T-helper 2 cell treated with Interferon-gamma antibody and Interleukin-4, amounts not matched to agents 5 μg/mL and 100 μg/mL, for 36 hours (primary cell): ENCODE measurements at places on chromosomes 4 and X.

- no peak for DNase-seq
Measured at GRCh38 chr4:149322203-149322602, 493.4 kb downstream of the IQCM start.

DNA sequence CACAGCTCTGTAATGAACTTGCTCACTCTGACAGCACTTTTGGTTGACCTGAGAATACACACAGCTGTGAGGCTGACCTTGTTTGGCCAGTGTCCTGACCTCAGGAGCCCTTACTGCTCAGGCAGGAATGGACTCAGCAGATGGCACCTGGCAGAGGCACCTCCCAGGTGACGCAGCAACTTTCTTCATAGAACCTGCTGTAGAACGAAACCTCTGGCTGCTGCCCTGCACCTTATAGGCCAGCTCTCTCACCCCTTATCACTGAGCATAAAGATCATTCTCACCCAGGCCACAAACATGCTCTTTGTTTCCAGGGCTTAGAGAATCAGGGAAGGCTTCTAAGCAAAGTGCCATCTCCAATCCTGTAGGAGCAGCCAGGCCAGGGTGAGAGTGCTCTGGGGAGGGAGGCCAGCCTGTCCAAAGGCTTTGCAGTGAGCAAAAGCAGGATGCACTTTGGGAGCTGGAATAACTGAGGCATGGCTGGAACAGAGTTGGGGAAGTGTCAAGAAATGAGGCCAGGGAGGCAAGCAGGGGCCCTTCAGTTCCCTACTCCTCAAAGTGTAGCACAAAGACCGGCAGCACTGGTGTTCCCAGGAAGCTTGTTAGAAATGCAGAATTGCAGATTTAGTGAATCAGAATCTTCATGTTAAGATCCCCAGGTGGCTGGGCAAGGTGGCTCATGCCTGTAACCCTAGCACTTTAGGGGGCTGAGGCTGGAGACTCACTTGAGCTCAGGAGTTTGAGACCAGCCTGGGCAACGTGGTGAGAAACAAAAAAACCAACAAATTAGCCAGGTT lies 13.3 kb upstream of the CENPU start:
- no peak for DNase-seq

- DNase-seq = no peak
Measured at GRCh38 chr4:183618681-183619080, 40.3 kb downstream of the RWDD4 start.

- DNase-seq = no peak
Measured at GRCh38 chr4:161926033-161926828, 237.6 kb downstream of the FSTL5 start.

DNA sequence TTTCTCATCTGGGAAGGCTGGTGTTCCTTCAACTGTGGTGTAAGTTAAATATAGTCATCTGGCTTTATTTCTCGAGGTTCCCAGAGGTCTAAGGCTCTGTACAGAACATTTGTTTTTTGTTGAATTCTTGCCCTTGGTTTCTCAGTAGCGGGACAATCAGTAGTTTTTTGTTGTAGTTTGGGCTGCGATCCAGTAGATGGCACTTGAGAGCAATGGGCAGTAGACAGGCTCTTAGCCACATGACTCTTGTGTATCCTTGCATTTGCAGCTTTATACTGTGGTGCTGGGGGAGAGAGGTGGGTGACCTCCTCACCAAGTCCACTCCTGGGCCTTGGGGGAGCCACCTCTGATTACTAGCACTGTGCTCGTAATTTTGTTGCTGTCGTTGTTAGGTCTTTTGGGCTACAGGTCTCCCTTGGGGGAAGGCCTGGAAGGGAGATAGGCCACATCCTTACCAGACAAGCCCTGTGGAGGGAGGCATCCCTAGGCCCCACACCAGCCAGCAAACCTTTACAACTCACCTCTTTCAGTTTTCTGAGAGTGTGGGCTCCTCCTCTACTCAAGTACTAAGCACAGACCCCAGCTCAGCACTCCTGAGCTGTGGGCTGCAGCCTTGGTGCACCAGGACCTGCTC lies 8.1 kb downstream of the ETDB start:
- DNase-seq = peak; percentile 15

- DNase-seq = no peak
Measured at GRCh38 chr4:33577791-33578190, 2666.5 kb downstream of the ARAP2 start.

- DNase-seq = no peak
Measured at GRCh38 chr4:148434075-148434773, 8.0 kb downstream of the NR3C2 start.

DNA sequence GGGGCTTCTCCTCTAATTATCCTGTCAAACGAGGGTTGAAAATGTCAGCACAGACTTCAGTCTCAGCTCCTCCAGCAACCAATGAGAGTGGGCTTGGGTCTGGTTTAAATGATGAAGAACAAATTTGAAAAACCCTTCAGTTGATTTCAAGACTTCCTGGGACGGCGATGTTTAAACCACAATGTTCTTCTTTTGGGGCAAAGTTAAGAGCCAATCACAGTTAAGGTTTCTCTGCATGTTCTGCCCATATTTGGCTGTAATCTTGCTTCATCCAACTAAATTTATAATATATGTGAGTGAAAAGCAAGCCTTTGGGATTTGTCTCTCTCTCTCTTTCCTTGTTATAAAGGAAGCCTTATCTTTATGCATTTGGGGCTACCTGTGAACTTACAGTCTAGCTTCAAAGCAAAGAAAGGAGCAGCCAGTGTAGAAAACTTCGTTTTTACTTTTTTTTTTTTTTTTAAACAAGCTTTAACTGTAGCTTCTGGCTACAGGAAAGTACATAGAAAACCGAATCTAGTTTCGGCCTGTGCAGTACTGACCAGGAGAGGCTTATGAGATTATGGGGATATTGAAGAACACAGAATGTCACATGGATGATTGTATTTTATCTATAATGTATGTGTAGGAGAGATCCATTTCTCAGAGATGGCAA lies 46.8 kb upstream of the FAM9C start:
- peak; percentile 33 for DNase-seq

- DNase-seq = no peak
Measured at GRCh38 chr4:172945611-172946010, 223.0 kb upstream of the GALNT7 start.

DNA sequence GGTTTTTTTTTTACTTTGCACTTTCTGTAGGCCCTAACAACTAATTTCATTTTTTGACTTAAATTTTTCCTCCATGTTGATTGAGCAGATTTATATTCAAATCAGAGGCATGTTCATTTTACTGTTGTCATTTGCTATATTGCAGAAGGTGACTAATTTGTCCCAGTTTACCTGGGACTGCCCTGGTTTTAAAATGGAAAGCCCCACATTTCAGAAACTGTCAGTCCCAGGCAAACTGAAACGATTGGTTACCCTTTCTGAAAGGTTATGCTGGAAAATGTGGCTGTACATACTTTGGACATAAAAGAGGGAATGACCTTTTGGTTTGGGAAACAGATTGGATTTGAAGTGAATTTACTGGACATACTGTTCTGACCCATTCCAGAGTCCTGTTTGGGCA lies 160.0 kb downstream of the SPCS3 start:
- DNase-seq = no peak

DNA sequence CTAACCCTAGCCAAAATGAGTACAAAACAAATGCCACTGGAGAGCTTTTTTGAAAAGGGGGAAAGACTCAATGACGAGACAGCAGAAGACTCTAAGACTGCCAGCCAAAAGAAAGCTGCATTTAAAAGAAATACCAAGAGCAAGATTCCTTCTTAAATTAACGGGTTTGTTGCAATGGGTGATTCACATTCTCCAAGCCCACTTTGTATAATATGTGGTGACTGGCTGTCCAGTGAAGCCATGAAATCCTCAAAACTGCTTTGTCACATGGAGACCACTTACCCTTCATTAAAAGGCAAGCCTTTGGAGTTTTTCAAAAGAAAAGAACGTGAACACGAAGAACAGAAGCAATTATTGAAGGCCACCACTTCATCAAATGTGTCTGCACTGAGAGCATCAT lies 68.2 kb downstream of the MRPL1 start:
- DNase-seq = no peak

GRCh38 chrX:50066318-50066937 lies 134.4 kb downstream of the AKAP4 start:
- no peak for DNase-seq

DNA sequence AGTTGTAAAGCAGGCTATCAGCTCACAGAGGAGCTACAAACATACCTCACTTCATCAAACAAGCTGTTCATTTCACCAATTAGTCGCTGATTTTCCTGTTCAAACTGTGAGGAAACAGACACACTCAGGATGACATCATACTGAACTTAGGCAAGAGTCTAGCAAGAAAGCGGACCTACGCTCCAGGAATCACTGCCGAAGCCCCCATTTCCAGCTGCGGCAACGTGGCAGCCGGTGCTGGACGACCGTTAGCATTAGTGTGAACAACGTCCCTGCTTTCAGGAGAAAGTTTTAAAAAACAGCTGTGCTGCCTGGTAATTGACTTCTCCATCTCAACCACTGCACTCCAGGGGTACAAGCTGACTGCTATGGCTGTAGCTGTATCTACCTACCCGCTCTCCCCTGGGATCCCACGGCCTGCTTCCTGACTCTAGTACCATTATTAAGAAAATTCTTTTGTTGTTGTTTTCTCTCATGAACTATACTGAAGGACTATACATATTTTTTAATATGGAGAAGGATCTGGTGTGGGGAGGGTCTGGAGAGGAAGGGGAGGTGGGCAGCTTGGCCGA lies 38.3 kb downstream of the NSG1 start:
- DNase-seq = no peak

GRCh38 chrX:129754056-129755024 lies 15.6 kb downstream of the XPNPEP2 start:
- DNase-seq = no peak

DNA sequence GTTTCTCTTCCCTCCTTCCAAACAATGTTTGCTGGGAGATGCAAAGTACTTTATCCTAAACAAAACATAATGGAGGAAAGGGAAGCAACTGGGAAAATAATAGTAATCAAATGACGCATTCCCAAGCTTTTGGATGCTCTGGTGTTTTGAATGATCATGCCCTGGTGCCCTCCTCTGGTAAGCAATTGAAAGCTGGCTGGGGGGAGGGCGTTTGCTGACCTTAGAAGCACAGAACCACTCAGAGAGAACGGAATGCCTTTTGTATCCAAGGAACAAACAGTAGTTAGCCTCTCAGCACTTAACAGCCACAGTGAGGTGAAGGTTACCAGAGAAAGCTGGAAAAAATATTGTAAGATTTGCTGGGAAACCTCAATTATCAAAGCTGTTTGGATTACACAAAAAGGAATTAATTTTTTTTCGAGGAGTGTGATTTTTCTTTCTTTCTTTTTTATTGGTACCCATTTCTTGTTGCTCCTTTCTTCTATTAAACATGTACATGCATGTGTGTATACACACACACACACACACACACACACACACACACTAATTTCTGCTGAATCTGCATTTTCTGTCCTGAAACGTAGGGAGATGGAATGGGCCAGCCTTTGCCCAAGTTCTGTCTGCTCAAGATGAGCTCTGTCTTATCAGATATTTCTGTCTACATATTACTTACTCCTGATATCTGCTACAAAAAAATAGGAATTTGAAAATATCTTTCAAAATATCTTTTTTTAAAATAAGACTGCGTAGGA lies 155.8 kb upstream of the IGFBP7 start:
- no peak for DNase-seq

DNA sequence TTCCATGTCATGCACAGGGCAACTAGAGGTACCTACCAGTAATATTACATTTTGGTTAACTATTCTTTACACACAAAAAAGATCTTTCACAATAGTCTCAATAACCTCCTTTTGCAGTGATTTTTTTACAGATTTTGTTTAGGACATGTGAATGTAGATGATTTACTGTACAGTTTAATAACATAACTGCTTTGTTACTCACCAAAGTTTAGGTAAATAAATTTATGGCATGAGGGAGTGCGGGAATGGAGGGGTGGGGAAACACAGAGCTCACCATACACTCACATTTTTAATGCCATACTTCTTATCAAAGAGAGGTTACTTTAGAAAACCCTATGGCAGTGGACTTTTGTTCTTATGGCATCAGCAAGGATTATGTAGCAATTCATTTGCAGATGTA lies 93.1 kb upstream of the TEX13A start:
- DNase-seq = no peak

DNA sequence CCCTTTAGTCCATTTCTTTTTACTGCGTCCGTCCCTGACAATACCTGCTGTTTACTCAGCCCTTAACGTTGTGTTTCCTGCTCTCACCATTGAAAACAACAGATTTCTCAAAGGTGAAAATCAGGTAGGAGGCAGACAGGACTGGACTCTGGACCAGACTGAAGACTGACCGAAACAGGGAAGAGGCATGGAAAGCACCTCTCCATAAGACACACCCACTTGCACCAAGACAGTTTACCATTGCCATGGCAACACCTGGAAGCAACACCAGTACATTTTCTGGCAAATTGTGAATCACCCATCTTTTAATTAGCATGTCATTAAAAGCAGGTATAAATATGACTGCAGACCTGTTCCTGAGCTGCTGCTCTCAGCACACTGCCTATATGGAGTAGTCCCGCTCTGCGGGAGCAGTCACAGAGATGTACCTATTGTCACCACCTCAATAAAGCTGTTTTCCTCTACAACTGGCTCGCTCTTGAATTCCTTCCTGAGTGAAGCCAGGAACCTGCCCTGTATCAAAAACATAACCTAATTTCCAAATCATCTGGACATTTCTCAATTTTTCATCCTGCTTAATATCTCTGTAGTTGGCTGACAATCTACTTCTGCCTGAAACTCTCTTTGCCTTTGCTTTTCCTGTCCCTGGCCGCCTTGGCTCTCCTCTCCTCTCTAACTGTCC lies 117.0 kb downstream of the RNF150 start:
- no peak for DNase-seq

GRCh38 chrX:113868711-113869110 lies 715.2 kb upstream of the HTR2C start:
- no peak for DNase-seq

DNA sequence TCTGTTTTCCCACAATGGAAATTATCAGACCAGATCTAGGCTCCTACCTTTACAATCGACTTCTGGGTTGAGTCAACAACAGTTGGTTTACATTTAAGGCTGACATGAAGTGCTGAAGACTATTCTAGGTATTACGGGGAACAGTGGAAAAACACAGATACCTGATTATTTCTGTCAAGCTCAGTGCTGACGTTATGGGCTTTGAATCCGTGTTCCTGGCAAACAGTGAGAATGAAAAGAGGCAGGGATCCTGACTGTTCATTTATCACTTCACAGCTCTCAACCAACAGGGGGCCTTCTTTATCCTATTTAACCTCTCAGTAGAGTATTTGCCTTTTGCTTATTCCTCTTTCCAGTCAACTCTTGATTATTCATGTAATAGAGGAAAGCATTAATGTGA lies 43.1 kb downstream of the TMEM164 start:
- DNase-seq = no peak

GRCh38 chr4:161197912-161198311 lies 965.9 kb downstream of the FSTL5 start:
- DNase-seq = no peak

DNA sequence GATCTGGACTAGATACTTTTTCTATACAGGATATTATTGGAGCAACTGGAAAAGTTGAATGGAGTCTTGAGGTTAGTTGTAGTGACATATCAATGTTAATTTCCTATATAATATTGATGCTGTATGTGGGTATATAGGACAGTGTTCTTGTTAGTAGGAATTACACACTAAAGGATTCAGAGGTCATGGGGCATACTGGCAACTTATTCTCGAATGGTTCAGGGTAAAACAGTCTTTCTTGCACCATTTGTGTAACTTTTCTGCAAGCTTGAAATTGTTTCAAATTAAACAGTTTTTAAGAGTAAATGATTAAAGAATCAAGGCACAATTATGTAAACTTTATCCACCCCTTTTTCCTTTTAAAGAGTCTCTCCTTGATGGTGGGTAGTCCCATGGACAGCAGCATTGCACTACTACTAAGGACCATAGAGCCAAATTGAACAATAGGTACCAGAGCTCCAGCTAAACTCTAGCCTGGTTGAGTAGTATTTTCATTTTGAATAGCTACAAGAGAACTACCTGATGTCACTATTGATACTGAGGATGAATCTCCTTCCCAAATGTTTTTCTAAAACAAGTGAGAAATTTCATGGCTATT lies 70.1 kb downstream of the DMP1 start:
- no peak for DNase-seq
